AG08396 (cell line): ENCODE measurements at places on chromosomes 11 and 22.
A peak's percentile ranks its signal among the peaks of the same experiment; 100 is the strongest.

- DNase-seq: peak; percentile 78
These were observed 15.7 kb downstream of the GRIK4 start for GRCh38 chr11:120527111-120527761.

GRCh38 chr11:61785837-61786402 is 6.5 kb downstream of the TMEM258 start:
- no peak for DNase-seq

DNA sequence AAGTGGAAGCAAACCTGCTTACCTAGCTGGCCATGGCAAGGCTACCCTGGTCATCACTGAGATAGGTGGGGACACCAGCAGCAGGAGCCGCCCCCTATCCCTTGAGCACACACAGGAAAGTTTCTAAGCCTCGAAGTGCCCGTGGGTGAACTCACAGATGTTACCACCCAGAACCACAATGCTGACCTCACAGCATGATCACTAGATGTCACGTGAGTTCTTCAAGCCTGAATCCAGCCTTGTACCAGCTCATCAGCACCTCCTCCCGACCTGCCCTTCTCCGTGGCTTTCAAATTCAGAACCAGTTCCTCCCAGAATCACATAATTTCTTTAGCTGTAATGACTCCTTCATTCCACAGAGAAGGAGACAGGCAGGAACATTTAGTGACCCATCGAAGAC is 24.7 kb upstream of the TIMP3 start:
- no peak for DNase-seq

DNA sequence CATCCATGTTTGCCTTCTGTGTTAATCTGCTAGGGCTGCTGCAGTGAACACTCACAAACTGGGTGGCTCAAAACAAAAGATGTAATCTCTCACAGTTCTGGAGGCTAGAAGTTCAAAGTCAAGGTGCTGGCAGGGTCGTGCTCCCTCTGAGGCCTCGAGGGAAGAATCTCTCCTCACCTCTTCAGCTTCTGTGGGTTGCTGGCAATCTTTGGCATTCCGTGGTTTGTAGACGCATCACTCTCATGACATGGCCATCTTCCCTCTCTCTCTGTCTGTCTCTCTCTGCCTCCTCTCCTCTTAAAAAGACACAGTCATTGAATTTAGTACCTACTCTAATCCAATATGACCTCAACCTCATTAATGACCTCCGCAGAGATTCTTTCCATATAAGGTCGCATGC is 78.8 kb downstream of the TSPAN18 start:
- DNase-seq: no peak

DNA sequence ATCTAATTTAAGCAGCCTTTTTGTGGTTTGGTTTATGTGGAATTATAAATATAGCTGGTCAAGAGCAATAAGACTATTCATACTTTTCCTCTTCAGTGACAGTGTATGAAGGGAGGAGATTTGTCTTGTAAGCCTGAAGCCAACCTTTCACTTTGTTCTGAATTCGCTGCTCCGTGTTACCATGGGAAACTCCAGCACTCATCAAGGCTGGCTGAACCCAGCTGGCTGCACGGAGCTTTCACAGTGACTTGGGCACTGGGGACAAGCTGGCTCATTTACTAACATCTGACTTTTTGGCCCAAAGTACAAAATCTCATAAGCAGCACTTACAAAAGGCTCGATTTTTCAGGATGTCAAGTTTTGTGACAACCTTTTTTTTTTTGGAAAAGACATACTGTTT is 120.4 kb upstream of the GRIA4 start:
- peak; percentile 27 for DNase-seq

GRCh38 chr11:100719809-100720221 is 32.7 kb downstream of the ARHGAP42 start:
- peak; percentile 78 for DNase-seq

GRCh38 chr11:16857186-16857585 is 118.7 kb downstream of the C11orf58 start:
- DNase-seq: no peak

DNA sequence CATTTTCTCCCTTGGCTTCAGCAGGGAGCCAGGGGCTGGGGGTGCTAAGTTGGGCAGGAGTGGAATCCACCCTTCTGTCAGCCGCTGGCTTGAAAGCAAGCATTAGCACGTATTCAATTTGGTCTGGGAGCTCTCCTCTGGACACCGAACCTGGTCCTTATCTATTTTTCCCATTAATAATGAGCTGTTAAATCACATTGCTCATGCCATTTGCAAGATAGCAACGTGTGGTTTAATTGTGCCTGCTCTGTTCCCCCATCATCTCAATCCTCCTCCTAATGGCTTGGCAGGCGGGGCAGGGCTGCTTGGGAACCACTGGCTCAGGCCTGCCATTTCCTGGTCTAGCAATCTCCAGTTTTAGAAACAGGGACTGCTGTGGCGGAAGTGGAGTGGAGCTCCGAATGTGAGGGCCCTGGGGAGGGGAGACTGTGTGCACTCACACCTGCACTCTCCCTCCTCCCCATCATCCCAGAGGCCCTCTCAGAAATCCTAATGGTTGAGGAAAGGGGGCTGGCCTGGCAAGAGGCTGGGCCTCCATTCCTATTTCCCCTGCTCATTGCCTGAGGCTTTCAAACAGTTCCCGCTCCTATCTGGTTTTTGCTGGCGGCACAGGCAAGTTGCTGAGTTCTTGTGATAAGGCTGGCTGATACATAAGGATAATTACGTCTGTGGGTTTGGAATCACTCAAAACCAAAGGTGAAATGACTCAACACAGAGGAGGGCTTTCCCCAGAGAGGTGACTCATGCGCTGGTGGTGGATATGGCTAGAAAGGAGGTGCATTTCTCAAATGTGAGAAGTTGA is 201.2 kb upstream of the E2F8 start:
- DNase-seq: peak; percentile 76

DNA sequence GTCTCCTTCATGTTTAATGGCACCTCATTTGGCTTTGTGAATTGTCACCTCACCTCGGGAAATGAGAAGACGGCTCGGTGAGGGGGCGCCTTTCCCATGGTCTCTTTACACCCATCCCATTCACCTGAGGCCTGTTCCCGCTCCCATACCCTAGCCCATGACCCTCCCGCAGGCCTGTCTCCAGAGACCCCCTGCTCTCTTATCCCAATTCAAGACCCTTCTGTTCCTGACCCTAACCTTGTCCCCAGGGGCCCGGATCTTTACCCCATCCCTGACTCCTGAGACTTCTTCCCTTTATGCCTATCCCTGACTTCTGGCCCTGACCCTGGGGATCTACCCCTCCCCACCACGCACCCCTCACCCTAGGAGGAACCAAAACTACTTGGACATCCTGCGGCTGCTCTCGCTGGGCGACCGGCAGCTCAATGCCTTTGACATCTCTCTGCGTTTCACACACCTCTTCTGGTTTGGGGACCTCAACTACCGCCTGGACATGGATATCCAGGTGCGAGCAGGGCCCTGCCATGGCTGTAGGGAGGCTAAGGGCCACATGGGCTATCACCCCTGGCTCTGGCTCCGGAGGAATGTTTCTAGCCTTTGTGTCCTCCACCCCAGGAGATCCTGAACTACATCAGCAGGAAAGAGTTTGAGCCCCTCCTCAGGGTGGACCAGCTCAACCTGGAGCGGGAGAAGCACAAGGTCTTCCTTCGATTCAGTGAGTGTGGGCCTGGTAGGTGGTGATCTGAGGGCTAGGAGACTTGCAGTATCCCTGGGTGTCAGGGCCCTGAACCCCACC is 7.9 kb downstream of the INPPL1 start:
- DNase-seq: no peak

GRCh38 chr22:31425331-31426050 is 26.1 kb downstream of the DRG1 start:
- DNase-seq: no peak

DNA sequence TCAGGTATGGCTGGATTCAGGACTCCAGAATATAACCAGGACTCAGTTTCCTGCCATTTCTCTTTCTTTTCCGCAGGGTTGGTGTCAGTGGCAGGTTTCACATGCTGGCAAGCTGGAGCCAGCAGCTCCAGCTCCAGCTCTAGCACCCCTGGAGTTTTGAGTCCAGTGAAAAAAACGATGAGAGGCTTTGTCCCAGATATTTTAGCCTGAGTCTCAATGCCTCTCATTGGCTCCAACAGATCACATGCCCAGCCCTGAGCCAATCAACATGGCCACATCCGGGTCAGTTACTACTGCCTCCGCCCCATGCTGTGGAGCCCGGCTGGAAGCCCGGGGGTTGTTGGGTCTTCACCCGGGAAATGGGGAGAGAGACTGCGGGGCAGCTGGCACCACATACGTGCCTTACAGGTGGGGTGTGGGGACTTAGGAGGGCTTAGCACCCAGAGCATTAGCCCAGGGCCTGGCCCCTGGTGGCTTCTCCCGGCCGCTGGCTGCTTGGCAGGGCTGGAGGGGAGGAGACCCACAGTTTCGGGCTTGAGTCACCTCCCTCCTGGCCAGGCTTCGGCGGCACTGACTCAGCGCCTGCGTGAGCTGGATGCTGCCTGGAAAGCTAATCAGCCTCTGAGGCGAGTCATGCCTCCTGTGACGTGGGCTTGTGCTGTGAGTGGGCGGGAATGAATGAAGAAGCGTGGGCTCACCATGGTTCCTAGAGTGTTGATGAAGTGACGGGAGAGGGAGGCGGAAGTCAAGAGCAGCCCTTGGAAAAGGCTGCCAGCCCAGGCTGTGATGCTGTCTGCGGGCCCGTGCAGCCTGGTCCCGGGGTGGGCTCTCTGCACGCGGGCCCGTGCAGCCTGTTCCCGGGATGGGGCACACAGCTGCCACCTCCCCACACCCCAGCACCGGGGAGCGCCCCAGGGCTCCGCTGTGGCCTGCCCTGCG is 15.3 kb upstream of the MRTFA start:
- peak; percentile 94 for DNase-seq

DNA sequence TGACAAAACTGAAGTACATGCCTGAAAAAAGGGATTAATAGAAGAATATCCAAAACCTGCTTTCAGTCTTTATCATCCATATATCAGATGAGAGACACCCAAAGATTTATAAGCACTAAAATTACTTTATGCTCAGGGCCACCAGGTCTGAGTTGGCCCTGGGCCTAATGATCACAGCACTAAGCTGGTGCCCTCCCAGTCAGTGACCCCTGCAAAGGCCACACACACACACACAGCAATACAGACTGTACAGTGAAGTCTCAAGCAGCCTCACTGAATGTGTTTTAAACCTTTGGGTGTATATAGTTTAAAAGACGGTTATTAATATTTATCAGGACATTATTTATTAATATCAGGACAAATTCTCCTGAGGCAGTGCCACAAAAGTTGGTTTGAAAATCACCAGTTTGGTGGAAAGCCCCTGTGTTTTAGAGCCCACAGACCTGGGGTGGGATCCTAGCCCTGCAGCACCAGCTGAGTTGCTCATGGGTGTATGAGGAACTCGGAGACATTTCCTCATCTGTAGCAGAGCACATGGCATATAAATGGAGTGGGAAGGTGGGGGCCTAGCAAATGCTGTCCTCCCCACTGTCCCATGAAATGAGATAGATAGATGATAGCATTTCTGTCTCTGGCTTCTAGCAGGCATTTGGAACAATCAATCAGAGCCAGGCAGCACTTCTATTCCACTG is 48.4 kb upstream of the HORMAD2 start:
- no peak for DNase-seq

DNA sequence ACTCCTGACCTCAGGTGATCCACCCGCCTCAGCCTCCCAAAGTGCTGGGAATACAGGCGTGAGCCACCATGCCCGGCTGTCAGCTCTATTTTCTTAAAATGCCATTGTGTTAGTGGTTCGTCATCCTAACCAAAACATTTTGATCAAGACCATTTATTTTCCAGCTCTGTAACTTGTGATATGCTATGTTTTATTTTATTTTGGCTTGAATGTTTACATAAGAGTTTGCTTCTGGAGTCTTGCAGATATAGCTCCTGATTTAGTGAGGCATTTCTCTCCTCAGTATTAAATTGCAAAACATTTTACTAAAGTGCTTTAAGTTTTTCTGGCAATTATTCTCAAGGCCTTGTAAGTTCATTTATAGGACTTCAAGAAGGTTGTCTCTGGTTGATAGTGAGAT is 4.4 kb downstream of the EP300 start:
- DNase-seq: no peak

GRCh38 chr11:78022397-78023396 is at the start of gene KCTD14:
TSS of gene KCTD14 (minus strand) at chr11:78023276. CDS start at chr11:78023249, 27 bp downstream.
- DNase-seq: peak; percentile 49

- no peak for DNase-seq
These were observed 44.0 kb downstream of the TP53I11 start for GRCh38 chr11:44906649-44907048.

DNA sequence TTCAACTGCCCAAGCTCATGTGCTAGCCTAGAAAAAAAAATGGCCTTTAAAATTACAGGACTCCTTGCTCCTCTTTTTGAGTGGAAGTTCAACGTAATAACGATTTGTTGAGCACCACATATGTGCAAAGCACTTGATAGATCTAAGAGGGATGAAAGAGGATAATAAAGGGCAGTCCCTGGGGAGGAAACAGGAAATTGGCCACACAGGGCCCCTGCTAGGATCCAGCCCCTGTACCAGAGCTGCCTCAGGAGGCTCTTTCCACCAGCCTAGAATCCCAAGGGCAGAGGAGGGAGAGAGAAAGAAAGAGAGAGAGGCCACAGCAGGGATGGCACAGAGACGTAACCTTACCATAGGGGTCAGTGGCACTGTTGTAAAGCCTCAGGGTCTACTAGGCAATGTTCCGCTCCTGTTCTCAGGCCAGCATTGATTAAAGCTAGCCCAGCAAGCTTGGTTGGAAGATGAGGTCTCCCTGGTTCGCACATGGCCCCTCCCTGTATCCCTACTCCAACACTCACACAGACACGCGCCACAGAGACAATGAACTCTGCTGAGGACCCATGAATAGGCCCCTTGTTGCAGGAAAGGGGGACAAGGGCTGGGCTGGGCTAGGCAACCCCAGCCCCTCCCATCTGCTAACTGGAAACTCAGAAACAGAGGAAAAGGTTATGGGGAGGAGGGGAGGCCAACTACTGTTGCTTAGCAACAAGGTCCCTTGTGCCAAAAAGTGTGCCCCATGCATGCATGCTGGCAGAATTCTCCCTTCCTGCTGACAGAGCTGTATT is at the start of gene TMPRSS5:
TSS of gene TMPRSS5 (minus strand) at position 438 of the 785 bp plus-strand sequence. CDS start at position 354, 84 bp downstream.
- no peak for DNase-seq

DNA sequence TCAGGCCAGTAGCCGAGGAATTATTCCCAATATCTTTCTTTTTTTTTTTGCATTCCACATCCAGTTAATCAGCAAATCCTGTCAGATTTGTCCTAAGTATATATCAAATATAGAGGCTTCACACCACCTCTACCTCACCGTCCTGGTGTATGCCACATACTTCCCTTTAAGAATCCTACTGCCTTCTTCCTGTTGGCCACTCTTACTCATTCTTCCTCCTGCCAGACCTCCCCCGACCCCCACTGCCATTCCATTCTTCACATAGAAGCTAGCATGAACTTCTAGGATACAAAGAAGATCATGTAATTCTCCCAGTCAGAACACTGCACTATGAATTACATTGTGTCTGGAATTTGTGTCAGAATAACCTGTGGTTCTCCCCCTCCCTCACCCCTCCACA is 89.5 kb downstream of the TRIM44 start:
- DNase-seq: no peak

DNA sequence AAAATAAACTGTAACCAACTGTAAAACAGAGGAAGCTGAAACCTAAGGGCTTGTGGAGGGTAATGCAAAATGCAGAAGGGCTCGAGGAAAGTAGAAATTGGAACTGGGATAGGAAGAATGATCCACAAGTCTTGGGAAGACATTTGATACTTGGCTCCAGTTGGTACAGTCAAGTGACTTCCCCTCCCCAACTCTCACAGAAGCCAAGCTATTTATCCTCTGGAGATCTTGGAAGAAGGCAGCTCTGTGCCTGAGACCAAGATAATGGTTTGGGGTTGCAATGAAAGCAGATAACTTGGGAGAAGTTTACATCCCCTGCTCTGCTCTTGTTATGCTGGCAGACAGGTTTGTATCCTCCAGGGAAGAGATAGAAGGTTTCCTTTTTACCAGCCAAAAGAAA is 198.9 kb upstream of the ZC3H12C start:
- no peak for DNase-seq
